ENCODE measurements at places on chromosomes 12 and 14.

GRCh38 chr12:126998747-126999285 lies 1268.2 kb upstream of the TMEM132C start:
- no peak for DNase-seq

DNA sequence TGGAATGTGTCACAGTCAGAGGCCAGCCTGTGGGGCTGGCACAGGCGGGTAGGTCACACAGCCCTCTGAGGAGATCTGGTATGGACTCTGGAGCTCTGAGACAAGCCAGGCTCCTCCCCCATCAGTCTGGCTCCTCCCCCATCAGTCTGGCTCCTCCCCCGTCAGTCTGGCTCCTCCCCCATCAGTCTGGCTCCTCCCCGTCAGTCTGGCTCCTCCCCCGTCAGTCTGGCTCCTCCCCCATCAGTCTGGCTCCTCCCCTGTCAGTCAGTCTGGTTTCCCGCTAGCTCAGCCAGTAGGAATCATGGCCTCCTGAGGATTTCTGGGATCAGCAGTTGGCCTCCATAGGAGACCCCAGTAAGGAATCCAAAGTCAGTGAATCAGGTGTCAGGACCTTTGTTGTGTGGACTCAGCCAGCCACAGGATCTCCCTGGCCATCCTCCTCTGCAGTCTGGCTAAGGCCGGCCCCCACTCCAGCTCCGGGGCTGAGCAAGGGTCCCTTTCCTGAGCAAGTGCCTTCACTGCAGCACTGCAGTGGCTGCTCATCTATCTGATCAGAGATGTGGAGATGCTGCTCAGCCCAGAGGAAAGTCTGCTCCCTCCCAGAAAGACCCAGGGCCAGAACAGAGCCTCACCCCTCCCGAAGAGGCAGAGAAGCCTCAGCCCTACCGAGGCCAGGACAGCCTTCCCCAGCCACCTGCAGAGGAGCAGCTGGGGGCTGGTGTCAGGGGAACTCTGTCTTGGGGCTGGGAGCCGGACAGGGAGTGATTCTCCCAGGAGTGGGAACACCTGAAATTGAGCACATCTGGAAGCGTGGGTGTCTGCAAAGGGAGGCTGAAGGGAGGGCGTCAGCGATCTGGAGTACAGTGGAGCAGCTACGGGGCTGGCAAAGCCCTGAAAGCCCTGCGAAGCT lies 35.7 kb downstream of the IQSEC3 start:
- DNase-seq, result no peak

DNA sequence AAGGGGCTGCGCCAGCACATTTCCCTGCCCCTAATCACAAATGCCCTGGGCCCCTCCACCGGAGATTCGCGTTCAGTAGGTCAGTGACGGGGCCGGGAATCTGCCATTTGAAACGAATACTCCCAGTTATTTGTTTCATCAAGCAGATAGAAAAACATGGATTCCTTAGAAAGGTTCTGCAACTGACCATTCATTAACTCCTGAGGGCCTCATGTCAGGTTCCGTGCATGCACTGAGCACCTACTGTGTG lies 25.6 kb upstream of the UBC start:
- DNase-seq, result no peak

DNA sequence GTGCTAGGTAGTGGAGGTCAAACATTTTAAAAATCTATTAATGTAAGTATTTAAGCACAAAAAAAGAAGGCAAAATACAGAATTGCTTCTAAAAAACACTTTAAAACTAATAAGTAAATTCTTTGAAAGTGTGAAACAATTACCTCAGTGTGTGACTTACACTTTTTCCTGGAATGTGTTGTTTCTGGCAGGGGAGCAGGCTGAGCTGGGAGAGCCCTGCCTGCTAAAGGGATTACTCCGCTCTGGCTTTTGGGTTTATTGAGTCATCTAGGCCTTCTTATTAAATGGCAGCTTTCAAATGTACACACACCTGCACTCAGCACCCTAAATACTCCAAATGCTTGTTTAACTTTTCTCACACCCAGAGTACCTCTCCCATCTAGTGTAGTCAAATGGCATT lies 279.8 kb downstream of the AKAP6 start:
- DNase-seq, result no peak

DNA sequence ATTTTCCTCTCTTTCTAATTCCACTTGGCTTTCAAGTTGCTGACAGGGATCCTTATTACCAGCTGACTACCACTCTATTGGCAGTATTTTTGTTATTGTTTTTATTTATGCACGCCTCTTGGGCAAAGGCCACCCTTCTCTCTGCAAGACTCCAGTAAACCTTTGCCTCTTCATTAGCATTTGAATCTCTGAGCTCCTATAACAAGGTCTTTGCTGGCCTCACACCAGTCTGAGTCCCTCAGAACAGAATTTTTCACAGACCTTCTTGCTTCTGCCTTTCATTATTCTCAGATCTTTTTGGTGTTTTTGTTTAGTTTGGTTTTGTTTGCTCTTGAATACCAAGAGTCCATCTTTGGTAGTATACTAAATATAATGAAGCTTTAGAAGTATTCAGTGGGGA lies 145.9 kb downstream of the PDZRN4 start:
- DNase-seq, result no peak

- no peak for DNase-seq
Measured at GRCh38 chr14:100629098-100629497, 41.9 kb upstream of the BEGAIN start.

GRCh38 chr14:103260629-103261124 lies 73.4 kb upstream of the EIF5 start:
- DNase-seq, result peak; percentile 1

GRCh38 chr14:25121337-25122129 lies 71.6 kb upstream of the STXBP6 start:
- DNase-seq, result no peak

- no peak for DNase-seq
Measured at GRCh38 chr14:57909626-57910025, 43.7 kb upstream of the SLC35F4 start.

GRCh38 chr12:24081092-24081529 lies 131.6 kb upstream of the SOX5 start:
- no peak for DNase-seq

DNA sequence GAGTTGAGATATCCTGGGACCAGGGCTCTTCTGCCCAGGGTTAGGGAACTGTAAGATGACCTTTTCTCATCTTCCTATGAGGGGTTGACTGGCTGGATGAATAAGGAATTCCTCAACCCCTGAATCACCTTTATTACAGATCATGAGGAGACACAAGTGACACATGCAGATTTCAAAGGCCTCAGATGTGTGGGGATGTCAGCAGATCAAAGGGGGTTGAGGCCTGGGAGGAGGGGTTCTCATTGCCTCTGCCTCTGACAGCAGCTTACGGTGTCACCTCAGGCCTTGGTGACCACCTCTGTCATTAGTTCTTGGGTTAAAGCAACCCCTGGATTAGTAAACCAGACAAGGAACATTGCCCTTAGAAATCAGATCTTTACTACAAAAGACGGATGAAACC lies 2.1 kb upstream of the KRT72 start:
- DNase-seq, result no peak

DNA sequence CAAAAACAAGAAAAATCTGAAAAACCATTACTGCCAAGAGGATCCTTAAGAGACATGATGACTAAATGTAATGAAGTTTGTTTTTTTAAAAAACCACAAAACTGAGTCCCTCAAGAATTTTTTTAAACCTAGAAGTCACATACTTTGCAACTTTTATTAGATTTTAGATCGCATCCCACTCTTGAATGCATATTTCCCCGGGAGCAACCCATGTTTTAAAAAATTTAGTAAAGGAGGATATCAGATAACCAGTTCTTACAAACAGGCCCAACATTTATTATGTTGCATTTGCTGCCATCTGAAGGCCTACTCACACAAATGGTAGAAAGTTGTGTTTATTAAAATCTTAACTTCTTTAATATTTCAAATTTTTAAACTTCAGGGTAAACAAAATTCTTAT lies 44.3 kb upstream of the CCT2 start:
- no peak for DNase-seq

DNA sequence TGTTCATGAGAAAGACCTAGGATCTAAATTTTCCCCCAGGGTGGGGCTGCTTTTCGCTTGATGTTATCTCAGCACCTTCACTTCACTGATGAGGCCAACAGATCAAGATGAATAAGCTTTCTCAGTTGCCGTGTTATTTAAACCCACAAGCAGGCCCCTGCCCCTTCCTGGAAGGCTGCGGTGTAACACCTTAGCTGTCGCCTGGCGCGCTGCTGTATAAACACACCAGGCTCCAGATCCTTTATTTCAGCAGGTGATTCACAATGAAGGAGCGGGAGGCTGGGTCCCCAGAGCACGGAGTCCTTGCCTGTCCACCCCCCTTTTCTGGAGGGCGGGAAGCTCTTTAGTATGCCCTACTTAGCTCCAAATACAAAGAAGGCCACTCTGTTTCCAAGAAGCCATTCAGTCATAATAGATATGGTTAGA lies 515.4 kb downstream of the FUT8 start:
- peak; percentile 84 for DNase-seq

DNA sequence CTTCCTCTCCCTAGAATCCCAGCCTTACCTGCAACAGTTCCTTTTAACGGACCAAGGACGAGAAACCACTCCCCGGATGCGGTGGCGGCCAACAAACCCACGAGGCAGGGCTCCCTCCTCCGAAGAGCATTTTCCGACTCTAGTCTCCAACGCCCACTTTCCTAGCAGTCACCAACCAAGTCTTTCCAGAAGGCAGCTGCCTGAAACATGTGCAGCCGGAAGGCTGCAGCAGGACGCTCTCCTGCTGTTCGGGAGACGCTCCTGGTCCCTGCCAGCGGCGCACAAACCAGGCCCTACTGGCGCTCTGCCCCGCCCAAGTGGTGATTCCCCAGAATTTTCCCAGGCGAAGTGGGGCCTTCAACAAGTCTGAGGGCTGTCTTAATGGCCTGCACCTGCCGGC lies 21.1 kb upstream of the ADAM20 start:
- no peak for DNase-seq

DNA sequence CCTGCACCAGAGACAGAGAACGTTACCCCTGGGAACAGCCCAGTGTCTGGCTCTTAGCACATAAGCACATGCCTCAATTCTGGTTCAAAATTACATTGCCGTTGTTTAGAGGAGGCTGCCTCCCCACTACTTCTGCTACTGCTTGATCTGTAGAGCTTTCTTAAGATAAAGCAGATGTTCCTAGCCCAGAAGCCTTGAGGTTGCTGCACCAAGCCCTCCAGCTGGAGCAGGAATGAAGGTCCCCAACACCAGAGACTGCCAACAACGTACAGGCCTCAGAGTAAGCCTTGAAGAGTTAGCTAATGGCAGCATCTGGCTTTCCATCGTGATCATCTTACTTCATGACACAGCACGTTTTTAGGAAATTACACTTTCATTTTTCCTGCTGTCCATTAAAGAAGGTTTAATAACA lies 34.7 kb upstream of the AMIGO2 start:
- no peak for DNase-seq

- DNase-seq, result no peak
Measured at GRCh38 chr12:29238822-29239291, 89.8 kb downstream of the FAR2 start.

- no peak for DNase-seq
Measured at GRCh38 chr12:102215992-102216691, 18.5 kb upstream of the PMCH start.

- DNase-seq, result no peak
Measured at GRCh38 chr12:70732287-70732686, 95.1 kb upstream of the PTPRB start.

- DNase-seq, result no peak
Measured at GRCh38 chr12:50647479-50647878, 116.4 kb upstream of the ATF1 start.

GRCh38 chr12:101581190-101581589 lies 13.6 kb upstream of the MYBPC1 start:
- DNase-seq, result no peak

- DNase-seq, result no peak
Measured at GRCh38 chr12:82996168-82996812, 309.6 kb downstream of the TMTC2 start.

DNA sequence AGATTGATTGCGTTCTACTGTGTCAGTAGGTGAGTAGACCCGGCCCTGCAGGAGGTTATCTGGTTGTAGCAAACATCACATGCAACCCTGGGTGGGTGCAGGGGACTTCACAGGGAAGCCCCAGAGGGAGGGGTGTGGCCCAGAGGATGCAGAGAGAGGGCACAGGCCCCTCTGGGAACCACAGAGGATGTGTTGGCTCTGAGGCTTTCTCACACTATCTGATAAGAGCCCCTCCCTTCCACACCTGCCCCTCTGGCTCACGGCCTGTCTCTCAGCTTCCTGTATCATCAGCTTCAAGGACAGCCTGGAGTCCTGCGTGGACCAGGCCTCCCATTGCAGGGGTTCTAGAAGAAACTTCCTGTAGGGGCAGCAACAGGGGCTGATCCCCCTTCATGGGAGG lies 101.9 kb downstream of the RIN3 start:
- peak; percentile 87 for DNase-seq

DNA sequence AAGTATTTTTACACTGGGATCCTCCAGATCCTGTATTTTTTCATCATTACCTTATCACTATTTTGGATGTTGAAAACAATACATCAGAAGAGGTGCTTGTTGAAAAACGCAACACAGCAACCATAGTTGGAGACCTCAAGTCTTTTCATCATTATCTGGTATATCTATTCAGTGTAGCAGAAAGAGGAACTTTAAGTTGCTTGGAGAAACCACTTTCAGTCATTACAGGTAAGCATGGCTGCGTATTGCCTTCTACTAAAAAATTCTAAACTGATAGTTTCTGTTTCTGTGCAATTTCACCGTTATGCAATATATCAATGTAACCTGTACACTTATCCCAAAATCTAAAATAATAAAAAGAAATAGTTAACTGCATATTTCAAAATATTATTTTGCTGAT lies 32.2 kb upstream of the PTPRQ start:
- no peak for DNase-seq

DNA sequence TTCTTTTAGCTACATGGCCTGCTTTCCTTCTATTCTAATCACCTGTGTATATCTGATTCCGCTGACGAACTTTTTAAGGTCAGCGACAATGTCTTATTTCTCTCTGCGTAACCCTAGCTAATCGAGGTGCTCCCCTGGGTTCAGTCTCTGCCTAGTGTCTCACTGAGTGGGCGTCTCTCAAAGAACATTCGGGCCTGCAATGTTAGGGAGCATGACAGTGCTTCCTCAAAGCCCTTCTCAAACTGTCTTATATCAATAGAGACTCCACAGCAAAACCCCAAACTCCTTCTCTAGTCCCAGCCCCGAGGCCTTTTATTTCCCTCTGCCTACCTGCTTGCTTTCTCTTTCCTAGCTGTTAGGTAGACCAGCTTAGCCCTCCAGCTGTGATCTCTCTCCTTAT lies 13.7 kb upstream of the RPS6KL1 start:
- DNase-seq, result no peak

GRCh38 chr14:20782280-20782890 lies 1.3 kb downstream of the RNASE6 start:
- DNase-seq, result peak; percentile 47

- DNase-seq, result peak; percentile 88
Measured at GRCh38 chr12:49336645-49337584, at the start of gene C1QL4. TSS of gene C1QL4 (minus strand) at chr12:49337188. CDS start at chr12:49336477, 711 bp downstream.

DNA sequence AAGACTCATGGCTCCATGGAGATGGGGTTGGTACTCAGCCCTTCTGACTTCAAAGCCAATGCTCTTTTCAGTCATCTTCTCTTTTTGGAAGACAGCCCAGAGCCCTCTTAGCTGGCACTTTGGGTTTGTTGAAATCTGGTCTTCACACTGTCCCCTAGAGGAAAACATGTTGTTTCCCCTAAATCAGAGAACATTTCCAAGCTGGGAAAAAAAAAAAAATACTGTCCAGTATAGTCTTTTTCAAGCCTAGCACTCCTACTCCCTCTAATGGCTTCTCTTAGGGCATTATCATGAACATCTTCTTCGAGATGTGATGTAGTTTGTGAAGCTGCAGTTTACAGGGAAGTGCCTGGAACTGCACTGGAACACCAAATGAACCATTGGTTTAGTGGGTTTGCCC lies 3.0 kb upstream of the ZC3H14 start:
- no peak for DNase-seq
